ENCODE measurements at places on chromosomes 1 and 21. TPM values are rescaled to one million over a fixed set of nuclear protein-coding genes. Genes with fewer than 3 reads are reported as not detected.

The MAP7D1 gene
- 162 TPM for total RNA-seq

The NEK2 gene
- total RNA-seq = not detected

DNA sequence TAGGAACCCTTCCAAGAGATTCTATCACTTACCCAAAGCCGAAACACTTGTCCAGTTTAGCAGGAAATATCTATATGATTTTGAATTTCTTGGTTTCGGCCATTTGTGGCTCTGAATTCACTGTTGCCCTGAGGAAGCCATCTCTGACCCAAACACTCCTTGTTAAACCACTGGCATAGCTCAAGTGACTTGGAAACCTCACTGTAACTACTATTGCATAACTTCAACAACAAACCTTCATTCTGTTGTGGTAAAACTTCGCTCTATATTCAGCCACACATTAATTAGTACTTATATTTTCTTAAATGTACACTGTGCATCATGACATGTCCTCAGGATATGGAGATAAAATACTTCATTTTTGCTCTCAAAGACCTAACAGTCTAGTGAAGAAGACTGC lies 63.2 kb downstream of the ST6GALNAC3 start:
- no peak for DNase-seq

DNA sequence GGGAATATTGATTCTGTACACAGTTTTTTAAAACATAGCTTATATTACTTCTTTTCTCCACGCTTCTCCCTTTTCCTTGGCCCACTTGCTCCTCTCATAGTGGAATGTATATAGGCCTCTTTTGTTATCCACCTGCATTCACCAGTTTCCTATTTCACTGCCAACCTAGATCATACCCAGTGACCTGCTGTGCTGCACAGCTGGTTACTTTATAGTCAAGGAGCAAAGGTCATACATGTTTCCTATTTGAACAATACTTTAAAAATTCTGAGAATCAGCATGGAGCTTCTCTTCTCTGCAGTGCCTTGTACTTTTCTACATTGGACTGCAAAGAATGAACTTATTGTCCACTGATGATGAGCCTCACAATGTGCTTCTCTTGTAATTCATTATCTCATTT lies 4.3 kb upstream of the SLC35D1 start:
- DNase-seq = no peak

GRCh38 chr1:8283058-8283884 lies 34.6 kb upstream of the SLC45A1 start:
- no peak for DNase-seq

Data from esophagus muscularis mucosa (tissue), 4 donors.